ENCODE measurements at places on chromosomes 5 and 9.

GRCh38 chr9:126549246-126550006 is 64.3 kb upstream of the LMX1B start:
- DNase-seq = no peak

DNA sequence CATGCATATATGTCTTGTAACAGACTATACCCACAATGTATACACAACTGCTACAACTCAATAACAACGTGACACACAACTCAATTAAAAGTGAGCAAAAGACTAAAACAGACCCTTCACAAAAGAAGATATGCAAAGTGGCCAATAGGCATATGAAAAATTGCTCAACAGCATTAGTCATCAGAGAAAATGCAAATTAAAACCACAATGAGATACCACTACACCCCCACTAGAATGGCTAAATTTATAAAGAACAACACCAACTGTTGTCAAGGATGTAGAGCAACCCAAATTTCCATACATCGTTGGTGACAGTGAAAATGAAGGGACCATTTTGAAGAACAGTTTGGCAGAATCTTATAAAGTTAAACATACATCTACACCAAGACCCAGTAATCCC is 38.9 kb downstream of the GABRB2 start:
- DNase-seq = no peak

- no peak for DNase-seq
Measured at GRCh38 chr5:136768457-136768856, 403.1 kb upstream of the TRPC7 start.

- no peak for DNase-seq
Measured at GRCh38 chr9:9747787-9748186, 865.0 kb downstream of the PTPRD start.
